ENCODE measurements at places on chromosomes 7 and 10. TPM values are rescaled to one million over a fixed set of nuclear protein-coding genes. Genes with fewer than 3 reads are reported as not detected.

DNA sequence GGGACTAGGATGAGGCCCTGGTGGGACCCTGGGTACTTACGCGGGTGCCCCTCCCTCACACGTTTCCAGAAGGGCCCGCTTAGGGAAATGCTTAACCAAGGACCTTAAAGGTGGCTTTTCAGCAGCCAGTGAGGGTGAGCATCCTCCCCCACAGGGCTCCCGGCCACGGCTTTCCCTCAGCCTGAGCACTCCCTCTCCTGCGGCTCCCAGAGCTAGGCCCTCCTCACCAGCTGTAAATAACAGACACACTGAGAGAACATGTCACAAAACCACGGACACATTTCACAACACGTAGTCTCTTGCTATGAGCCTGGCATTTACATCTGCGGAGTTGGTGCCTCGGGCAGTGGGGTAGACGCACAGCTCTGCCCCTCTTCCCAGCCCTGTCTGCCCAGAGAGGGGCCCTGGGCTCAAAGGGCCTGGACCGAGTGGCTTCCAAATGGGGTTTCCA is 25.2 kb downstream of the GRID1 start:
- DNase-seq: no peak
- no peaks in the 10 kb centered on the region for H3K36me3 ChIP-seq
- peaks cover 5% of the 10 kb centered on the region for H3K4me1 ChIP-seq

Gene OPN4
- not detected for total RNA-seq

Gene HMX2
- not detected for total RNA-seq

Gene SPDYE2B
- total RNA-seq: not detected

Gene SPDYE6
- not detected for total RNA-seq

DNA sequence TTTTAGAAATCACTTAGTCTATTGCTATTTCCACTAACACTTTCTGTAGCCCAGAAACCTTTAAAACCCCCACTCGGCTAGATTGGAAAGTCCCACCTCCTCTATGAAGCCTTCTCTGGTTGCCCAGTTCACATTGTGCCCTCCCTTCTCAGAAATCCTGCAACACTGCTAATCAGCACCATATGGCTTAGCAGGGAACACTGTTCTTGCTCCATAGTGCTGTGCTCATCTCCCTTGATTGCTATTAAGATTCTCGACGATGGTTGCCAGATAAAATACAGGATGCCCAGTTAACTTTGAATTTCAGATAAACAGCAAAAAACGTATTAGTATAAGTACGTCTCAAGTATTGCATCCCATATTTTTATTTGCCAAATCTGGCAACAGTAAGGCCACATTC is 40.1 kb upstream of the XPNPEP1 start:
- DNase-seq: no peak
- H3K27me3 ChIP-seq: no peaks in the 10 kb centered on the region
- H3K27ac ChIP-seq: no peak overlapping the region
- H3K36me3 ChIP-seq: no peaks in the 10 kb centered on the region
- peaks cover 52% of the 10 kb centered on the region for H3K4me1 ChIP-seq

DNA sequence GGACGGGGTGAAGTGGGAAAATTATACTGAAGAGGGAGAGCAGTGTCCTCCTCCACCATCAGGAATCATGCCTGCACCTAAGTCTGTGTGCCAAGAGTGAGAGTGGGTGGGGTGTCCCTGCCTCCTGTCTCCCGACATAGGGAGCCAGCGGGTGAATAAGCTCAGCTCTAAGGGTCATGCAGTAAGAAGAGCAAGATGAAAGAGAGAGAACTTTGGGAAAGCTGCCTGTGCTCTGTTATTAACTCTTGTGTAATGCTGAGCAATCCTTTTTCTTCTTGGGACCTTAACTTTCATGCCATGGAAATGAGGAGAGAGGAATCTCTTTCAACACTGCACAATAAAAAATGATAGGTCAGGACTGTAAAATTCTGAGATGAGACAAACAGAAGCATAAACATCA is 7.9 kb upstream of the TCAF1 start:
- no peak overlapping the region for H3K4me3 ChIP-seq
- H3K27ac ChIP-seq: no peak overlapping the region
- peaks cover 10% of the 10 kb centered on the region for H3K4me1 ChIP-seq
- H3K36me3 ChIP-seq: no peaks in the 10 kb centered on the region
- DNase-seq: no peak

DNA sequence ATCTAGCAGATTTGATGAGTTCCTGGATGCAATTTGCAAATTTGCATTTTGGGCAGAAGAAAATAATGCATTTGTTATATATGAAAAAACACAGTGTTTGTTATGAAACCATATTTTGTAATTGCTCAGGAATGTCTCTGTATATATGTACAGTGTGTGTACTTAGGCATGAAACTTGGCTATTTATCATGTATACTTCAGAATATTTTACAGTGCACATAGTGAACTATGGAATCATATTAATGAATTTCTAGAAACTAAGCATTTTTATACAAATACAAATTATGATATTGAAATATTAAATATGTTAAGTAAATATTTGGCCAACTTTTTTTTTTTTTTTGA is 107.5 kb downstream of the TWIST1 start:
- H3K27me3 ChIP-seq: no peaks in the 10 kb centered on the region
- DNase-seq: no peak
- H3K36me3 ChIP-seq: no peaks in the 10 kb centered on the region

Gene SPDYE8
- 0.07 TPM for total RNA-seq

GRCh38 chr10:93657757-93658156 is 44.6 kb downstream of the FRA10AC1 start:
- no peak overlapping the region for H3K27ac ChIP-seq
- no peaks in the 10 kb centered on the region for H3K4me1 ChIP-seq
- no peak overlapping the region for H3K4me3 ChIP-seq
- no peaks in the 10 kb centered on the region for H3K36me3 ChIP-seq
- DNase-seq: no peak
- no peaks in the 10 kb centered on the region for H3K27me3 ChIP-seq

- no peaks in the 10 kb centered on the region for H3K4me1 ChIP-seq
- H3K4me3 ChIP-seq: no peak overlapping the region
- no peaks in the 10 kb centered on the region for H3K27me3 ChIP-seq
- DNase-seq: no peak
Observed at GRCh38 chr7:120373174-120373573, 100.2 kb downstream of the KCND2 start.

- H3K27ac ChIP-seq: peak overlapping the region; percentile 83
- H3K4me1 ChIP-seq: peaks cover 7% of the 10 kb centered on the region
- no peak for DNase-seq
Observed at GRCh38 chr7:77416621-77417371, 647 bp upstream of the GSAP start.

DNA sequence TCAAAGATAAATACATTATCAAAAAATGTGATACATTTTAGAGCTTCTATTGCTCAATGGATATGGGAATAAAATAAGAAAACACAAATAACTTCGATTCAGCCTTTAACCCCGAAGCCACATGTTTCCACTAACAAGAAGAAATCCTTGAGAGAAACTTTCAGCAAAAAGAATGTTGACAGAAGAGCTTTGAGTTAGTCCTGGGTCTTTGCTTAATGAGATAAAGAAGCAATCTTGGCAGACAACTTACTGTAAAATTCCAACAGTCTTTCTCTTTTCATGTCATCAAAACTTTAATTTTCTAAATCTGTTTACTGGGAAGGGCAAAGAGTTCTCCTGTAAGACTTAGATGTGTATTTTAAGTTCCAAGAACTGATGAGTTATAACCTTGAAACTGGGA is 810.2 kb downstream of the CNTNAP2 start:
- no peak overlapping the region for H3K4me3 ChIP-seq
- no peak overlapping the region for H3K27ac ChIP-seq
- DNase-seq: no peak
- H3K36me3 ChIP-seq: no peaks in the 10 kb centered on the region
- no peaks in the 10 kb centered on the region for H3K27me3 ChIP-seq

Gene CYP26A1
- 0.80 TPM for total RNA-seq

DNA sequence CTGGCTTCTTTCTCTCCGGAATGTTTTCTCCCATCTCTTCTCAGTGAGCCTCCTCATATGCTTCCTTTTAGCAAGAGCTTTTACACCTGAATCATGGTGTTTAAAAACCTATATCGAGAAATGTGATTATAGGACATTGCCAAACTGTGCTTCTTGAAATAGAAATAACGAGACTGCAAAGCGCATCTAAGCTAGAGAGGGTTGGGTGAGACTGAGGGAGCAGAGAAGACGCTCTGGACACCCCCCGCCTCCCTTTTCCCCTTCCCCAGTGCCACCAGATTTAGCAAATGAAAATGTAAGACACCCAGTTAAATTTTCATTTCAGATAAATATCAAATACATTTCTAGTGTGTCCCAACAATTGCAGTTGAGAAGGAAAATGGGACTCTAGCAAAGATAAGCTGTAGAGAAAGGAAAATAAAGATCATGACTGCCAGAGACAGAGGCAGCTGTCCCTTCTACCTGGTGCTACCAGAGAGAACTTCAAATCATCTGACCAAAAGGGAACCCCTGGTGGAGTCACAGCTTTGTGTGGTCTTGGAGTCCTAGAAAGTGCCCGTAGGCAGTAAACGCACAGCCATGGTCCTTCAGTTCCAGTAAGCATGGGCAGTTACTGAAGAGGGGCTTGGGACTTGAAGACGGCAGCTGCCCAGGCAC is 14.6 kb downstream of the GSDME start:
- H3K36me3 ChIP-seq: no peaks in the 10 kb centered on the region
- H3K4me3 ChIP-seq: no peak overlapping the region
- peaks cover 20% of the 10 kb centered on the region for H3K4me1 ChIP-seq
- no peaks in the 10 kb centered on the region for H3K27me3 ChIP-seq
- no peak for DNase-seq

GRCh38 chr7:129898007-129898406 is 54.8 kb downstream of the UBE2H start:
- no peaks in the 10 kb centered on the region for H3K36me3 ChIP-seq

DNA sequence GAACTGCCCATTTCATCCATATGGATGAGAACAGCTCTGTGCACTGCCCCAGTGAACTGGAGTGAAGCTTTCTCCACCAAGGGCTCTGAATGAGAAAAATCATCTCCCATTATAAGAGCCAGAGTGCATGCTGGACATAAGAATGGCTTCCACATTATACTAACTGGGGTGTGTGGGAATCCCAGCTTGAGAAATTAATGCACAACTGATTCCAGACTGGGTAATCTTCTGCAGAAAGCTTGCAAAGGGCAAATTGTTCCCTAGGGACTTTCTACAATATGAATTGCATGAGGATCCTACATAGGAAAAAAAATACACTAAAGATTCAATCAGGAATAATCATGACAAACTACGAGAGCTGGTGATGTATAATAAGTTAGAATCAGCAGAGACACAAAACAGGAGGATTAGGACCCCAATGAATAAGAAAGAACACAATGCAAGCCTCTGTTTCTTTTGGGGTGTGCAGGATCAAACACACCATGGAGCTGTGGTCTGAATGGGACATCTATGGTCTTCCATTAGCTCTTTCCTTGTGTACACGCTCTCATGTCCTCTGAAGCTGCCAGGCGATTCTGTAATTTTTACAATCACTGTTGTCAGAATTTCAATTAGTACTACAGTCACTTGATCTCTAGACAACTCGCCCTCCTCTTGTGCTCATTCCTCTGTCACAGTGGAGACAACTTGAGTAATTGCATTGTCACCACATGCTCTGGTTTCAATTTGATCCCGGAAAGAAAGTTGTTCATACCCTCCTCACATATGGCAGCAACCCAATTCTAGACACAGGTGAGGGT is 1327.4 kb downstream of the GATA3 start:
- no peak for DNase-seq
- no peaks in the 10 kb centered on the region for H3K4me1 ChIP-seq
- H3K4me3 ChIP-seq: no peak overlapping the region
- H3K36me3 ChIP-seq: no peaks in the 10 kb centered on the region

Gene SFTPA1
- not detected for total RNA-seq

Gene AP3M1
- 35.3 TPM for total RNA-seq

Gene JAKMIP3
- 0.32 TPM for total RNA-seq

GRCh38 chr10:117581961-117582360 is 39.4 kb downstream of the EMX2 start:
- no peak overlapping the region for H3K4me3 ChIP-seq
- H3K4me1 ChIP-seq: no peaks in the 10 kb centered on the region
- no peaks in the 10 kb centered on the region for H3K36me3 ChIP-seq
- peaks cover 5% of the 10 kb centered on the region for H3K27me3 ChIP-seq
- H3K27ac ChIP-seq: no peak overlapping the region

- H3K4me1 ChIP-seq: no peaks in the 10 kb centered on the region
Observed at GRCh38 chr7:135708041-135708440, 19.9 kb downstream of the SLC13A4 start.

DNA sequence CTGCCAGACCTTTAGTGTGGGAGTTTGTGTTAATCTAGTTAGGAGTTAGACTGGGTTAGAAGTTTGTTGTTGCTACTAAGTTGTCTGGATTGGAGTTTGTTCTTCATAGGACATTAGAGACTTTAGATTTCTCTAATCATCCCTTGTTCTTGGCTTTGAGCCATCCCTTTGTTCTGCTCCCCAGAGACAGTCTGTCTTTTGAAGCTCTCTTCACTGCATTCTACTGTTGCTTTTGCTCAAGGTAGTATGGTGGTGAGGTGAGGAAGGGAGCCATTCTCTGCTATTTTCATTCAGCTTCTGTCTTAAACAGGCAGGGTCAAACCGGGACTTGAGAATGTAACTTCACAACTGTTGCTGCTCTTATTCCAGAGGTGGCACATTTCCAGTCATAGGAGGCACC is 10.4 kb upstream of the TARP start:
- no peaks in the 10 kb centered on the region for H3K27me3 ChIP-seq
- H3K4me3 ChIP-seq: no peak overlapping the region
- H3K4me1 ChIP-seq: peaks cover 4% of the 10 kb centered on the region
- H3K27ac ChIP-seq: no peak overlapping the region
- H3K36me3 ChIP-seq: no peaks in the 10 kb centered on the region
- no peak for DNase-seq

Gene FUOM
- total RNA-seq: 34.6 TPM

DNA sequence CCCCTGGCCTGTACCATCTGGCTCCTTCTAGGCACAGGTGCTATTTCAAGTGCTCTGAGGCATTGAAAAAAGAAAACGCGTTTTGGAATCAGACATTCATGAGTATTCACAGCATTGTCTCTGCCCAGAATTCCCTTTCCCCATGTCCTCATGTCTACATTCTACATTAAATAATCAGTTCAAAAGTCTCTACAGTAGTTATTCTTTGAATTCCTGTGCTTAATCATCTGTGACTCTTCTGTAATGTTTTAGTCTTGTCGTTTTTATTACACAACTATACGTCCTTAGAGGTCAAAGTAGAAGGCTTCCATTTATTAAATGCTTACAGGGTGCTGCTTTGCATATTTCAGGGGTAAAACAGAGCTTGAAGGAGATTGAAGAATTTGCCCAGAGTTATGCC is 95.7 kb downstream of the BICC1 start:
- H3K36me3 ChIP-seq: no peaks in the 10 kb centered on the region
- no peak overlapping the region for H3K4me3 ChIP-seq
- no peaks in the 10 kb centered on the region for H3K27me3 ChIP-seq
- peaks cover 6% of the 10 kb centered on the region for H3K4me1 ChIP-seq
- DNase-seq: no peak
- peak overlapping the region; percentile 35 for H3K27ac ChIP-seq

GRCh38 chr10:63713191-63714144 is 192.3 kb downstream of the REEP3 start:
- peak; percentile 83 for DNase-seq
- H3K4me1 ChIP-seq: peaks cover 34% of the 10 kb centered on the region
- H3K27me3 ChIP-seq: no peaks in the 10 kb centered on the region
- H3K36me3 ChIP-seq: no peaks in the 10 kb centered on the region
- H3K27ac ChIP-seq: peak overlapping the region; percentile 77
- no peak overlapping the region for H3K4me3 ChIP-seq

All from hepatocyte (in vitro differentiated cells).